ENCODE measurements at places on chromosomes 4 and X.

GRCh38 chr4:18777190-18777930, 755.8 kb upstream of the LCORL start:
- no peak for DNase-seq

DNA sequence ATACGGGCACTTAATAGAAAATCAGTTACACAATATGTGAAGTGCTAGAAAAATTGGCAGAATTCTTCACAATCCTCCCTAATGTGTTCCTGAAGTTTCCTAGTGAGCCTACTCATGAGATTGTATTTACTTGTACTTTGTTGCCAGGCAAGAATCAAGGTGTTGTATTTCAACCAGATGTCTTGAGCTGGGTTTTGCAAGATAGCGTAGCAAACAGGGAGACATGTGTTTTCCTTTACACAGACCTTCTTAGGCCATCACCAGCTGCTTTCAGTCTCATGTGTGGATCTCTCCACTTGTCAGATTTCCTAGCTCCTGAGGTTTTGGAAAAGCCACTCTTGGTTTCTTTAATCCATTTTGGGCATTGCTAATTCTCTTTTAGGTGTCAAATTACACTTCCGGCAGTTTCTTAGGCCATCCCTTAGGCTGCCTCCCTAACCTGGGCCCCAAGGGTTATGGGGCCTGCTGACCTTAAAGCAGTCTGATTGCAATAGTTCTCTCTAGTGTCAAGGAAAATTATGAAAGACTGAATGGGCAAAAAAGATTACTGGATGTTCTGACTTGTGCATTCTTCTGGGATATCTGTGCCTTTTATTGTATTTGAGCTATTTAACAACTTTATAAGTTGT, 12.2 kb upstream of the EDA start:
- DNase-seq = no peak

- no peak for DNase-seq
Observed at GRCh38 chr4:122129061-122129460, 23.1 kb upstream of the BLTP1 start.

DNA sequence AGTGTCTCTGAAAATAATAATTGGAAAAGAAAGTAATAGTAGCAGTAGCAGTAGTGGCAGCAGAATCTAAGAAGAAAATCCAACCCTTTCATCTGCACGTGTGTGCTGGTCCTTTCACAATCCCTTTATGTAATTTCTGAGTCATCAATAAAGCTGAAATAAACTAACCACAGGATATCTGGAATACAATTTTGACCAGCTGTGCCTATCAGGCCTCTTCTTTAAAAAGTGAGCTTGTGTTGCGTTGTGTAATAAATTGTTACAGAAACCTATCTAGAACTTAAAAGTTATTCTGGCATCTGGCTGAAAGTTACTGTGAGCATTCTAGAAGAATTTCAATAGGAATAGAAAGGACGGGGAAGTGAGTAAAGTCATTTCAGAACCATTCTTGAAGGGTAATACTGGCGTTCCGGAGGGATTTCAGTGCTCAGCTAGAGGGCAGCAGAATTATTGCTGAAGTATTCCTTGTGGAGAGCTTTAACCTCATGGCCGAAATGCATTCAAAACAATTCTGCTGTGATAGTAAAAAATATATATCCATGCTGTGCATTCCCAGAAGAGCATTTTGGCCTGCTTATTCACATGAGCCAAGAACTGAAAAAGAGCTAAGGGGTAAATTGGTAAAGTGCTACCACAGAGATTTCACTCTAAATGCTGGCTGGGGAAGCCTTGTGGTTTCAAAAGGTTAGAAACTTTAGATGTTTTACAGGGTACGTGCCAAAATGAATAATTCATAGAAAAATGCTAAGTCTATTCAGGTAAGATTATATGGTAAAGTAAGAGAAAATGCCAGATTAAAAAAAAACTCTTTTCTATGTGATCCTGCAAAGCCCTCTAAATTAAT, 260.6 kb downstream of the NKX6-1 start:
- DNase-seq = no peak

DNA sequence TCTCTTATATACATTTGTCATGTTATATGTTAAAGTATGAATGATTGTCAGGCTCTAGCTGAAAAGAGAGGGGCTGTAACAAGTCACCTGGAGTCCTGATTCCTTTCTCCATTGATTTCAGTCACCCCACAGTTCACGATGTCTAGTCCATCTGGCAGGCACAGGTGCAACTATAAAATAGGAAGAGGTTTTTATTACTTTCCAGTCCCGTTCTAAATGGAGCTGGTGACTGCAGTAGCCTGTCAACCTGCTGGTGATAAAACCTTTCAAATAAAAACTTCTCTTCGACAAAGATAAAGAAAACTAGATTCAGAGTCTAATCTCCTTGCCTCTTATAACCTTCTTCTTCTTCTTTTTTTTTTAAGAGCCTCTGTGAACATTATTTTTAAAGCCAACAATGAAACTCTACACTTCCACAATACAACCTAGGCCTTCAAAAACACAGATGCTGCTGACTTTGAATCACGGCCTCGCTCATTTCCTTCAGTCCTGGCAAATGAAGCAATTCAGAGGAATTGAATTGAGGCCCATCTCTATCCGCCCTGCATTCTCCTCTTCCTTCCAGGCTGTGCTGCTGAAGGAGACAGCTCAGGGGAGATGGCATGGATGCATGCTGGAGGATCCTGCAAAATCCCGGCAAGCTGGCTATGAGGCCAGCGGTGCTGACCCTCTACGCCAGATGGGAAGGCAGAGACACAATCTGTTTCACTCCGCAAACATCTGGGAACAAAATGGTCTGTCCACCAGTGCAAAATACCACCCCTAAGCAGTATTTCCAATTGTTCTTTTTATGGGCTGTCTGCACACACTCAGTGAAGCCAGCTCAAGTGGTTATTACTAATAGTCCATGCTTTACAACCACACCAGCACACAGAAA, 27.3 kb upstream of the CDKN2AIP start:
- no peak for DNase-seq

DNA sequence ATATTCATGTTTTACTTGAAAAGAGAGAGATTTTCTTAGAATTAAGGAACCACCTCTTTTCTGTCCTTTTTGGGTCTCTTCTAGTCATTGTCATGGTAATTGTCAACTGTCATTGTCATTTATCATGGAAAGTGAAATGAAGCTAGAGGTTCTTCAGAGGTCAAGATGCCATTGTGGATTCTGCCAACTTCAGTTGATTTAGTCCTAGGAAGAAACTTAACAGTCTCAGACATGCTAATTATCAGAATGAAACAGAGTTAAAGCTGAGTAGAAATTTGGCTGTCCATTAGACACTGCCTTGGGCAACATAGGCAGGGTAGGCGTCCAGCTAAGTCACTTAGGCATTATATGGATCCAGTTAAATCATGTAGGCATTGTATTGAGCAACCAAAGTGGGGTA, 796.1 kb upstream of the ADGRL3 start:
- DNase-seq = no peak

GRCh38 chrX:22060415-22061280, 28.5 kb downstream of the PHEX start:
- no peak for DNase-seq

- no peak for DNase-seq
Observed at GRCh38 chr4:104728380-104729122, 233.9 kb upstream of the CXXC4 start.

DNA sequence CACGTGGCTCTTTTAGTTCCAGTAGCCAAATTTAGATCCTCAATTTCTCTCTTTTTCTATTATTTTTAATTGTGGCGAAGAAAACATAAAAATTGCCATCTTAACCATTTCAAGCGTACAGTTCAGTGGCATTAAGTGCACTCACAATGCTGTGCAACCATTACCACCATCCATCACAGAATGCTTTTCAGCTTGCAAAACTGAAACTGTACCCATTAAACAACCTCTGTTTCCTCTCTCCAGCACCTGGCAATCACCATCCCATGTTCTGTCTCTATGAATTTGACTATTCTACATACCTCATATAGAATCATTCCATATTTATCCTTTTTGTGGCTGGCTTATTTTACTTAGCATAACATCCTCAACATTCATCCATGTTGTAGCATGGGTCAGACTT, 74.9 kb downstream of the METTL14 start:
- no peak for DNase-seq

DNA sequence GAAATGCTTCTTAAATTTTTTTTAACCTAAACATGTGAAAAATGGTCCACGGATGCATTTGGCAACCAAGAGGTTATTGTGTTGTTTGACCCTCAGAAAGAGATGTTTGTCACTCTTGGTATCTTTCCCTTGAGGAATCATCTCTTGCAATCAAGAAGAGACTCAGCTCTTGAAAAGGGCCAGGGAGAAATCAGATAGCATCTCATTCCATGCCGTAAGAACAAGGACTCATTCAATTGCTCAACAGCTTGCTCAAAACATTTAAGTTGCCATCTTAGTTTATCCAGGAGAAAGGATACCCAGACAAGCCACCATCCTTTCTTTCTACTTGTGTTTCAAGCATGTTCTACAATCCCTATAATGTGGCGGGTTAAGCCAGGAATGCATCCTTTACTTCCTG, 209.5 kb upstream of the LNX1 start:
- DNase-seq = no peak

DNA sequence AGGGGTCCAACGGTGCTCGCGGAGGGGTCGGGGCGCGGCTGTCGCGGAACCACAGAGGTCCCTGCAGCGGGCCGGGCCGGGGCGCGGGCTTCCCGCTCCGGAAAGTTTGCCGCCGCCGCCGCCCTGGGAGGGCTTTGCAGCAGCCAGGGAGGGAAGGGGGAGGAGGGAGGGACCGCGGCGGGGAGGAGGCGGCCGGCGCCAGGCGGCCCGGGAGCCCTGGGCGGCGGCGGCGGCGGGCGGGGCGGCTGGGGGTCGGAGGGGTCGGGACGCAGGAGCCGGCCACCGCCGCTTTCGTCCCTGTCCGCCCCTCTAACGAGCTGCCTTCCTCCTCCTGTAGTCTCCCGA, 375 bp downstream of the FGFR3 start:
- no peak for DNase-seq

- DNase-seq = no peak
Observed at GRCh38 chrX:46165411-46165810, 379.8 kb downstream of the ZNF674 start.

- DNase-seq = no peak
Observed at GRCh38 chr4:56106180-56107147, 157.7 kb downstream of the CEP135 start.

DNA sequence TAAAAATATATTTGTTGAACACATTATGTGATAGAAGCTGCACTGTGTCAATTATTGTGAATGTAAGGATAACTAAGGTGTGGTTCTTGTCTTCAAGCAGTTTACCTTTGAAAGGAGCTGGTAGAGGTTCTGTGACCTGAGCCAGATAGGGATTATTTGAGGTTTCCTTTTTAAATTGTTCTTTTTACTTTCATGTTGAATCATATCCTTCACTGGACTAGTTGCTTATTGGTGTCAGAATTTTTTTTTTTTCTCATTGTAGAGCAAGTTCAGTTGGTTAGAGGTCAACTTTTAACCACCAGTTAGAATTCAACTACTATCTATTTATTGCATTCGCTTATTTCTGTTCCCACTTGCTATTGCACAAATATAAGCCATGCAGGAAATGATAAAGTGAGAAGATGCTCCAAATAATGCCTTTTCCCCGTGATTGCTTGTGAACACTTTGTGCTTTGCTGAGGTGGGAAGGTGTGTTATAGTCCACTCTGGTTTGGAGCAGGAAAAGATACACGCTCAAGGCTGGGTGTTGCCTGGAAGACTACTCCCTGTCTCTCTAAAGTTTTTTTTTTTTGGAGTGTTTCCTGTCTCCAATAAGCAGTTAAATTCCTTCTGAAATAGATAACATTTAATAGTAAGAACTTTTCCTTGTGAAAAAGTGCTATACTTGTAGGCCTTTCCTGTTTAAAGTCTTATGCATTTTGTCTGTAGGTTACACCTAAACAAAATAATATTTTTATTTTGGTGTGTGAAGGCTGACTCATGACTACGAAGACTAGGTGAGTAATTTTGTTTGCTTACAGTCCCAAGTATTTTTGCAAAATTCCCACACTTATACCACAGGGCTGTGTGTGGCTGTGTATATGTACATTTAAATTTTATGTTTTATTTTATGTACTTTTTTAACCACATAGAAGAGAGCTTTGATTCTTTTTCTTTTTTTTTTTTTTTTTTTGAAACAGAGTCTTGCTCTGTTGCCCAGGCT, 83.8 kb upstream of the LCORL start:
- no peak for DNase-seq

DNA sequence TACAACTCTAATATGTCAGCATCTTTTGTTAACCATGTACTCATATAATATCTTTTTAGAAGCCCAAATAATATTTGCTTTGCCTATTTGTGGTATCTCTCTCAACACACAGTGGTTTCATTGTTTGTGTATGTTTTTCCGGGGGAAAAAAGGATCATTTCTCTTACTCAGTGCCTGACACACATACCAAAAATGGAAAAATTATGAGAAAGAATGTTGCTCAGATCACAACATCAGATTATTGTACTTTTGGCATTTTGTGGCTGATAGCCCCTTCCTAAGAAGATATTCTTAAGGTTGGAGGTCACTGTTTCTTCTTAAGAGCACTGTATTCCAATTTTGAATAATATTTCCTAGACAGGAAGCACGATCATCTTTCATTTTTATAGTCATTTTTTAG, 93.6 kb downstream of the PDLIM5 start:
- no peak for DNase-seq

- DNase-seq = no peak
Observed at GRCh38 chr4:180942367-180942916, 1300.8 kb upstream of the TENM3 start.

DNA sequence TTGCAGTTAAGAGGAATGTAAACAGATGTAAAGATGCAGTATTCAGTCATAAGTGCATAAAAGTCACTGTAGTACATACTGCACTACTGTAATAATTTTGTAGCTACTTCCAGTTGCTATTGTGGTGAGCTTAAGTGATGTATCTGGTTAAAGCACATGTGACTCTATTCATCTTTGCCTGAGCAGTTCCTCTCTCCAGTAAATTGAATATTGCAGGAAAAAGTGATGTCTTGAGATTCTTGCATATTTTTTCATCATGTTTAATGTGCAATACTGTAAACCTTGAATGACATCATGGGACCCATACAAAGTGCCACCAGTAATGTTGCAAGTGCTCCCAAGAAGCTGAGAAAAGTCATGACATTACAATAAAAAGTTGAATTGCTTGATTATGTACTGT, 9.6 kb downstream of the UBA6 start:
- DNase-seq = no peak

GRCh38 chrX:133980406-133980805, 5.0 kb downstream of the GPC3 start:
- no peak for DNase-seq

DNA sequence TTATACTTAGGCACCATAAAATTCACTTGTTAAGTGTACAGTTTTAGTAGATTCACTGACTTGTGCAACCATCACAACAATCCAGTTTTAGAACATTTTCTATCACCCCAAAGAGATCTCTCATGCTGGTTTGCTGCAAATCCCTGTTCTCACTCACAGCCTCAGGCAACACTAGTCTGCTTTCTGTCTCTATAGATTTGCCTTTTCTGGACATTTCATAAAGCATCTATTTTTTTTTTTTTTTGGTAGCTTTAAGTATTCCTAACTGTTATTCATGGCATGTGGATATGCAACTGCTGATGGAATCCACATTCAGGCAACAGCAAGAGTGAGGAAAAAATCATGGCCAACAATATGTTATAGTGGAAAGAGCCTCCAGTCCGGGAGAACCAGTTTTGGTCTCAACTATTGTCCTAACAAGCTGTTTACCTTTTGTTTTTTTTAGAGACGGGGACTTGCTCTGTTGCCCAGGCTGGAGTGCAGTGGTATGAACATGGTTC, 27.0 kb upstream of the TMEM150C start:
- DNase-seq = no peak

GRCh38 chr4:174826660-174827059, 2.4 kb downstream of the GLRA3 start:
- DNase-seq = no peak
